ENCODE measurements at places on chromosomes 5 and 9.

DNA sequence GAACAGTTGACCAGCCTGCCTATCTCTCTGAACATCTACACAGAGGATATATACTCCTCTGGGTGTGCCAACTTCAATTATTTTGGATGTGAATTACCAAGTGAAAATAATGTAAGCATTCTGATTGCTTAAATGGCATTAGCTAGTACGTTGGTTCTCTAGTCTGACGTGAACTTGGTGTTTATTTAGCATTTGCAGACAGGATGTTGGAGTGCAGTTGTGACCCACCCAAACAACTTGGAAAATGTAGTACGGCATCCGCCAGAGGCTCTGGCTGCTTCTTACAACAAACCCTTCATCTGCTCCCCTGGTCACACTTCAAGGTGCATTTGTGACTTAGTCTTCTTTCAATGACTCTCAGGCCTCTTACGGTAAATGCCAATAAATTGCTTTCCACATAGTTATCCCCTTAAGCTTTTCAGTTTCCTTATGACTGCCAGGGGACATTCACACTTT lies 616.6 kb downstream of the PDE4D start:
- no peak for DNase-seq

DNA sequence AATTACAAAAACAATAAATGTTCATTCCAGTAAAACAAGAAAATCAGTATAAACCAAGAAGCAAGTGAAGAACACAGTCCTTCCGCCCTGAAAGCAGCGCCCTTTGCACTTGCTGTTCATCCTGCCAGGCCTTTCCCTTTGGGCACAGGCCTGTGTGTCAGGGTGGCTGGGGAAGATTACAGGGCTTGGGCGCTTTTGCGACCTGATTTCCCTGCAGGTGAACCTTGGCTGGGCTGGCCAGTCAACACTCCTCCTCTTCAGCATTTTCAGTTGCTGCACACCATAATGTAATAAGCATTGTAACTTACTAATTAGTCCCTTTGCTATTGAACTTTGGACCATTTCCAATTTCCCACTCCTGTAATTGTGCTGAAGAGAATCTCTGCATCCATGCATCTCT lies 38.6 kb upstream of the TDRD7 start:
- no peak for DNase-seq

DNA sequence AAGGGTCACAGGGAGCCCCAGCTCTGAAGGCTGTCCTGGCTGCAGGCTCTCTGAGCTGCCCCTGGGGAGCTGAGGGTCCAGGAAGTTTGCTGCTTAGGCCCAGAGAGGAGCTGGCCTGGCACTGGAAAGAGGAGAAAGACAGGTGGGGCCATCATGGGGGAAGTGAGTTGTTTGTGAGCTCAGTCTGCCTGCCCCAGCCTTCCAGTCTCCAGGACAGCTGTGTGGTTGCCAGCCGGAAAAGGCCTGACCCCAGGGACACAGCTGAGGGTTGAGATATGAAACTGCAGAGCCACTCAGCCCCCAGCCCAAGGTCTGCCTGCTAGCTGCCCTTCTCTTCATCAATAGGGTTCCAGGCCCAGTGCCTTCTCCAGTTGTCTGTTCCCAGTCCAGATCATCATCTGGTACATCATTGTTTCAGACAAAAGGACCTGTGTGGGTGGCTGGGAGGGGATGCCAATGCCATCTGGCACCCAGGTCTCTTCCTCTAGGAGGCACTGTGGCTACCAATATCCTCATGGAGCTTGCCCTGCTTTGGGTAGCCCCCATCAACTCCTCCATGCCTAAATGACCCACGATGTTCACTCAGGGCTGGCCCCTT lies 4.3 kb upstream of the DDX41 start:
- no peak for DNase-seq

DNA sequence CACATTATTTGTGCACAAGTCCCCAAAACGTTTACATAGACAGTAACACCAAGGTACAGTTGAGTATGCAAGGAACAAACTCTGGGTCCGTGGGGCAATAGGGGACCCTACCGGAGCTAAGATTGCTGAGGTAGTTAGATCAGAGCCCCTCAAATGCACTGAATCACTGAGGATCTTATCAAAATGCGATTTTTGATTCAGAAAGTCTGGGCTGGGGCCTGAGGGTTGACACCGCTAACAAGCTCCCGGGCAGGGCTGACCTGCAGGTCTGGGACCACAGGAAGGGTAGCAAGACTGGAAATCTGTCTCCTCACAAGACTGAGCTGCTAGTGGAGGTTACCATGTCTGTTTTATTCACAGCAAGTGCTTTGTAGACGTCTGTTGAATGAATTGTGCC lies 1.8 kb upstream of the IL3 start:
- no peak for DNase-seq

GRCh38 chr9:131831380-131832165 lies 91.7 kb upstream of the RAPGEF1 start:
- no peak for DNase-seq

DNA sequence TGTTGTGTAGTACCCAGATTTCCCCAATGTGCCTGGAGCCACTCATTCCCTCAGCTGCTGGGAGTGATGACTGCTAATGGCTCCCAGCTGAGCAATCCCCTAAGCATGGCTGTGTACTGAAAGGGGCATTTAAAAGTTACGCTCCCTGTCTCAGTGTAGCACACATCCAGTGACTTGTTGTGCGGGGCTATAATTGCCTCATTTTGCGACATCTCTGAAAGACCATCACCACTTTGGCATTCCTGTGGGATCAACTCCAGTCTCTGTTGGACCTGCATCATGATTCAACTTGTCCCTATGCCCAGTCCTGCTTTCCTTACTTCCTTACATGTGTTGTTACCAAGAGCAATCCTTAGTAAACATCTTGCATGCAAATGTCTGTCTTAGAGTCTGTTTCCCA lies 201.2 kb upstream of the MPDZ start:
- DNase-seq: no peak

GRCh38 chr5:98705841-98706240 lies 67.6 kb upstream of the RGMB start:
- no peak for DNase-seq

DNA sequence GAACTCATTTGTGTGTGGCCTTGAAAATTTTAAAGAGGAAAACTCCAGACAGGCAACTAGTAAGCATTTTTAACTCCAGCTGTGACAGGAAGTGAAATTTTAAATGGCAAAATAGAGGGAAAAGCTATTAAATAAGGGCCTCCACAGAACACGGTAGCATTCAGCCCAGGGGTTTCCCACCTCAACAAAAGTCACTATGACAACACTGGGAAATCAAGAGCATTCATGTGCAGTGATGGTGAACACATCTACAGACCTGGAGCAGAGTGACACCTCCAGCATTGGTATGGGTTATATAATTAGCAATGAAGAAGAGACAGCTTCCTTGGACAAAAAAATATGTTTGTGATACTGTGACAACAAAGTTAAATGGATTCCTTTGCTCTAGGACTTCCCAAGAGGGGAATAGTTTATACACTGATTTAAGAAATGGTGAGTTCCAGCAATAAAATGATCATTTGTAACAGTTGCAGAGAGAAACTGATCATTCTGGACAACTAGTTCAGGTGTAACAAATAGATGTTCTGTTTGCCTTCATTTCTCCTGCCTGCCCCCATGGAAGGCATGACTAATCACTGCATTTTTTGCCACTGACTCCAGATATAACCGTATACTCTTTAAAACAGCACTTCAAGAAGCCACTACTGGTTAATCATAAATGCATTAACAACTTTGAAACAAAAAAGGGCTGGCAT lies 93.3 kb upstream of the SLC44A1 start:
- no peak for DNase-seq

DNA sequence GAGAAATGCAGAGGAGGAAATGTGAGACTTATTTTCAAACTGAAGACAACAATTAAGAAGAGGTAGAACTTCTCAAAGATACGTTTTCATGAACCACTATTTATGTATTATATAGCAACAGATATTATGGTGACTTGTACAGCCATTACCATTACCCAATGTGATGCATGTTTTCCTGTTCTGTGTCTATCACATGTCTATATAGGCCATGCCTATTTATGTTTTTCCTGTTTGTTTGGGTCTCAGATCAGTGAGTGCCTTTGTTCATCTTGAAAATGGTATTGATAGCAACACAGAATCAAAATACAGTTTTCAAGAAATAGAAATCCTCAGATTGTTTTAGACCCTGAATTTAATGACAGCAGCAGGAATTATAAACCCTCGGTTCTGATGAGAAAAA lies 44.0 kb downstream of the DAPK1 start:
- DNase-seq: no peak

- DNase-seq: no peak
These were observed 320.3 kb downstream of the ACTL7B start for GRCh38 chr9:108535526-108535925.

DNA sequence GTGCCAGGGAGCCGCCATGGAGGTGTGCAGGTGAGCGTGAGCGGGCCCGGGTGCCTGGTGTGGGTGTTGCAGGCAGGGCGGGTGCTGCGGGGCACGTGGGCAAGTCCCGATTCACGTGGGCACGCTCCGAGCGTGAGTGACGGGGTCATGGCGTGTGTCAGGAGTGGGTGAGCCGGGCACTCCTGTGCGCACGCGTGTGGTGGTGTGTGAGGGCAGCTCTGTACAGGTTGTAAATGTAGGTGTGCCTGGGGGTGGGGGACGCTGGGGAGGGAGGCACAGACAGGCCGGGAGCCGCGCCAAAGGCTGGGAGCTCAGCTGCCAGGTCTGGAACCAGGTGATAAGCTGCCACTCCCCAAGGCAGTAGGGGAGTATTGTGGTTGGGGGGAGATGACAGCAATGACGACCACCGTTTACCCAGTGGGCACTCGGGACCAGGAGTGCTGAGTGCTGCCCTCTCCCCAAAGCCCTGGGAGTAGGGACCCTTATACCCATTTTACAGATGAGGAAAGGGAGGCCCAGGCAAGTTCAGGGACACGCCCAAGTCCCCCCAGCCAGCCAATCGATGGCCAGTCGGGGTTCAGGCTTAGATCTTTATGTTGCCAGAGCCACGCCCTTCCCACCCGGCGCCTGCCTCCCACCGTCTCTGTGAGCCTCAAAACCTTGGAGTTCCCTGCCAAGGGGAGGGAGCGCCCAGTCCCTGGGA lies 9.6 kb downstream of the NCS1 start:
- no peak for DNase-seq

GRCh38 chr9:76717613-76718012 lies 46.6 kb upstream of the PCA3 start:
- no peak for DNase-seq

Data from CD4-positive, alpha-beta memory T cell (primary cell).